ENCODE measurements at places on chromosomes 1 and 21. TPM values are rescaled to one million over a fixed set of nuclear protein-coding genes. Genes with fewer than 3 reads are reported as not detected.

The SELL gene
- polyA plus RNA-seq, result 4.7 TPM

The NBPF6 gene
- not detected for polyA plus RNA-seq

The HLCS gene
- polyA plus RNA-seq, result 21.4 TPM

The FAM78B gene
- polyA plus RNA-seq, result 1.1 TPM

The ZMYND12 gene
- 6.8 TPM for polyA plus RNA-seq

The SPSB1 gene
- polyA plus RNA-seq, result 10.1 TPM

The MX2 gene
- 0.93 TPM for polyA plus RNA-seq

The COL11A1 gene
- polyA plus RNA-seq, result 0.58 TPM

The PROK1 gene
- polyA plus RNA-seq, result 1.1 TPM

The IL24 gene
- not detected for polyA plus RNA-seq

The ELOVL1 gene
- polyA plus RNA-seq, result 158 TPM

The GPR137B gene
- 17.8 TPM for polyA plus RNA-seq

The TRIM58 gene
- polyA plus RNA-seq, result 0.19 TPM

The UFC1 gene
- polyA plus RNA-seq, result 142 TPM

The UMODL1 gene
- 3.3 TPM for polyA plus RNA-seq

- no peak for DNase-seq
Observed at GRCh38 chr21:26107429-26107828, 63.1 kb downstream of the APP start.

DNA sequence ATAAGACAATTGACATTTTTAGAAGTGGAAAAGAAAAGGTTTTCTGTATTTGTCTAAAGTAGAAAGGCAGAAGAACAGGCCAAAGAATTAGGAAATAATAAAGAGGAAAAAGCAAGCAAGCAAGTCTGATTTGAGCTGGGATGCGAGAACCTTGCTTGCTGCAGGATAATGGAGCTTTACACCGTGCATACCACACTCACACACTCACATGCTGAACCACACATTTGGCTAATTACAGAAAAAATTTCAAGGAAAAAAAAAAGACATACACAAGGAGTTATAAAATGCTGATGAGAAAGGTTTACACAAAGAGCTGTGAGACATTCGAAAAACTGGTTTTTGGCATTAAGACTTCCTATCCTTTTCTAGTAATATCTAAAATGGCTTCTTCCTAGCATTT lies 593.9 kb downstream of the KIF26B start:
- no peak for DNase-seq

DNA sequence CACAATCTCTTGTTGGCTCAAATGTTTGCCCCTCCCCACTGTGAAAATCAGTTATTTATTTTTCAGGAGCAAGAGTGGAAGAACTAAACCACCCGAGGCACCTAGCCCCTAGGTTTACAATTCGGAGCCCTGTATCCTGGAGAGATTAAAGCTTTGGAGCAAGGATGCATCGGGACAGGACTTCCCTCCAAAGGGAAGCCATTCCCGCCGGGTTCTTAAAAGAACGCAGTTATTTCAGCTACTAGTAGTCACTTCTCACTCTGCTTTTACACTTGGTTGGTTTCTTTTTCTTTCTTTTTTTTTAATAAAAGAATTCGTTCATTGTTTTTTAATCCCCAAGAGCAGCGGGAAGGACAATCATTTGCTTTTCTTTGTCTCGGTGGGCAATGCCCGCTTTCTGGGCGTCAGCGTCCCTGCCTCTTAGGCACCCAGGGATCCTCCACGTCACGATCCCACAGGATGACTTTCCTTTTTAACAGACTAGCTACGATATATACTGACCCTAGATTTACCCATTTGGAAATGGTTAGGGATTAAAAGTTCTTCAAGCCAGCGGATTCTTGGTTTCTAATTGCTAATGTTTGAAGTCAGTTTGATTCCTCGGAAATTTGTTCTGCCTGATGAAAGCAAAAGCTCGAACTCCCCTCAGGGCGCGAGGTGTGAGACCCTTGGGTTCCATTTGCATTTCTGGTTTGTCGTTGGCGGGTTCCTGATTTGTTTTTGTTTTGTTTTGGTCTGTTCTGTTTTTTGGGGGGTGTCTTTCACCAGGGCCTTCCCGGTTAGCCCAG lies 9.0 kb downstream of the TBX15 start:
- DNase-seq, result peak; percentile 49

DNA sequence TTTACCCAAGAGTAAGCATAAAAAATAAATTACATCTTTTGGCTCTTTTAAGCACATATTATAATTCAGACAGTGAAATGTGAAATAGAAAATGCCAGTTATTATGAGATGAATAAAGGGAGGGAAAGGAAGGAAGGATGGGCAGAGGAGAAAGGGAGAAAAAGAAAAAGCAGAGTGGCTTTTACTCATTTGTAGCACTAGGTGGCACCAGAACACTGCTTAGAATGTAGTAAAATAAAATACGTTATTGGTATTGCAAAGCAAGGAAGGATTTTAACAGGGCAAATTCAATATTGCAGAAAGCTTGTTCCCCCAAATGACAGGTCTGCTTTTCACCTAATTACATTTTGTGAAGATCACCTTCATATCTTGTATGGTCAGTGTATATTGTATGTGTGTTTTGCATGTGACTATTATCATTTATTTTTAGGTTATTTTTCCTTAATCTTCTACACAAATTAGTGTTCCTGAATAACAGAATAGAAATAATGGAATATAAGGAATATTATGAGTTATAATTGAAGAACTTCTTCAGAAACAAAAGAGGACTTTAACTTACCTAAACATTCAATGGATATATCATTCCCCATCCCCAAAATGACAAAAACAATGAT lies 9.1 kb upstream of the PCNX2 start:
- peak; percentile 64 for DNase-seq

DNA sequence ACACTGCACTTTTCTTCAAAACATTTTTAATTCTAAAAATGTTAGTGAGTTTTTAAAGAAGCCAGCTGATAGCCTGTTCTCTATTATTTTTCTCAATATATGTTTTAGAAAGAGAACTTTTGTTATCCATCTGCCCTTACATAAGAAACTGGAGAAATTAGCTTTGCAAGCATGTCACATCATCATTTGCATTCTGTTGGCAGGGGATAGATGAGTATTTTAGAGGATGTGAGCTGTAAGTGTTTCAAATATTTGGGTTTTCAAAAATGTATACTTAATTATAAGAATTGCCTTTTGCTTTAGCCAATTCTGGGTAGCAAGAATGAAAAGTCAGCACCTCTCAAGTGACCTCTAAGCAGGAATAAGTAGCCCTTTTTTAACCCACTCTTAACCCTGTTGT lies 7.4 kb downstream of the NFIA start:
- DNase-seq, result peak; percentile 79

DNA sequence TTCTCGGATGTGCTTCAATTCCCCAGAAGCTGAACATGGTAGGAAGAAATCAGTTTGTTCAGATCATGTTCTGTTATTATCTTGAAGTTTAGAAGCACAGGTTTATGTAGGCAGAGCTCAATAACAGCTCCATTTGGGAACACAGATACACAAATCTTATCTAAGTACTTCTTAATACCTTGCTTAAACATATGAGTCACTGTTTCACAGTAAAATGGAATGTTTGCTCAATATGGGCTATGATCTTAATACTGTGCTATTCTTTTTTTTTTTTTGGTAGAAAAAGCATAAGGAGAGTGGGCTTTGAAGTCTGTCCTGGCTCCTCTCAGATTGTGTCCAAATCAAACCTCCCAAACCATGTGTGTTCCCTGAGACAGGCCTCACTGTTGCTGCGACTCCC lies 13.4 kb downstream of the PROK1 start:
- no peak for DNase-seq

DNA sequence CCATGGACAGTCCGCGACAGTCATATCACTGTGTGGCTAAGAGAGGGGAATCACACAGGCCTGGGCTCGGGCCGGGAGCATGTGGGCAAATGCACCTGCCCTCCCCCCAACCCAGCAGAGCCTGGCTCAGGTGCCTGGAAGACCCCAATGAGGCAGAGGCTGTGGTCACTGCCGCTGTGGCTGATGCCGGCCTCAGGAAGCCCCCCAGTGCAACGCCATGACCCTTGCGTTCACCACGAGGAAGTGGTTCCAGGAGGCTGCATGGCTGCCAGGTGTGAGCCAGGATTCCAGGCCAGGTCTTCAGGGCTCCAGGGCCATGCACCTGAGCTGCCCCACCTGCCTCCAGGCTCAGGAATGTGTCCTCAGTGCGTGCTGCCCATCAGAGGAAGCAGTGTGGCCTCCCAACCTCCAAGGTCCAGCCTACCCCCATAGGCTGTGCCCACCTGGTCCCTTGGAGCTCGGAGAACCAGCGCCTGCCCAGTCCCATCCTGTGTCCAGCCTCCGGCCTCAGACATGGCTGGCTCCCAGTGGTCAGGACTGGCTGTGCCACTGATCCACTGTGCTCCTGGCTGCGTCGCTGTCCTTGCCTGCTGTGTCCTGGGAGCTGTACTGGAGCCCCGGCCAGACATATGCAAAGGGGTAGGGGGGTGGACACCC lies 8.0 kb downstream of the ARHGEF16 start:
- no peak for DNase-seq

DNA sequence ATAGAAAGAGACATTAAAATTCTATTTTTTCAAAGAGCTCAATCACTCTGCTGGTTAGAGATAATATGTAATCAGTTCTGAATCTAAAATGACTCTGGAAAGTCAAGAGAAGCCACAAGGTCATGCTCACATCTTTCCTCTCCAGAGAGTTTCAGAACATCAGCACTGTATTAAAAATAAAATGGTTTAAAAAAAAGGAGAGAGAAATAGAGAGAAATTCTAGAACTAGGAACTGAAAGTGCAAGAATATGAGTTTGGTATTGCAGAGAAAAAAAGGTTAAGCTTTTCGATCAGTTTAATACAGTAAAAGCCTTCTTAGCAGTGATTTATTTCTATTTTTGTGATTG lies 44.0 kb upstream of the DIPK1A start:
- no peak for DNase-seq

GRCh38 chr1:74481607-74482006 lies 30.8 kb downstream of the LRRC53 start:
- no peak for DNase-seq

DNA sequence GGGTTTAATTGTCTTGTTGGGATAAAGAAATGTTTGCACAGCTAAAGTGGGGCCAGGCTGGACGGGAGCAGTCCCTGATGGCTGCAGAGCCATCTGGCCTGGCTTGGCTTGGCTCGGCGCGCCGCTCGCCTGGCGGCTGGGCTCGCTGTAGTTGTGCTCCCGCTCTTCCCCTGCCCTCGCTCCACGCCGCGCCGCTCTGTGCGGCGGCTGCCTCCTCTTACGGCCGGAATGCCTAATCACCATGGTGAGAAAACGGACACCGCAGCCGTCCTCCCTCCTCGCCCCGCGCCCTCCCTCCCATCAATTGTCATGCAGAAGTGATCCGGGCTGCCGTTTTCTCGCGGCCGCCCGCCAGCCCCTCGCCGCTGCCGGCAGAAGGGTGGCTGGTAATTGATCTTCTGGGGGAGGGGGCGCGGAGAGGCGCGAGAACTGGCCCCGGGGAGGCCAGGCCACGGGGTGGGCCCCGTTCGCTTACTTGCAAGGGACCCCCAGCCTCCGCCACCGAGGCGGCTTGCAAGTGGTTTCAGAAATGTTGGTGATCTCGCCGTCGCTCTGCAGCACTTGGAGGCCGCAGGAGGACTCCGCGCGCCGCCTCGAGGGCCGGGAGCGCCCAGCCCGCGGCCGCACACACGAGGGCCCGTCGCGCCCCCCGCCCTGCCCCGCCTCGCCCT lies 12.4 kb downstream of the RNF220 start:
- peak; percentile 84 for DNase-seq

GRCh38 chr21:32955311-32956060 lies 70.2 kb upstream of the OLIG2 start:
- DNase-seq, result peak; percentile 84

DNA sequence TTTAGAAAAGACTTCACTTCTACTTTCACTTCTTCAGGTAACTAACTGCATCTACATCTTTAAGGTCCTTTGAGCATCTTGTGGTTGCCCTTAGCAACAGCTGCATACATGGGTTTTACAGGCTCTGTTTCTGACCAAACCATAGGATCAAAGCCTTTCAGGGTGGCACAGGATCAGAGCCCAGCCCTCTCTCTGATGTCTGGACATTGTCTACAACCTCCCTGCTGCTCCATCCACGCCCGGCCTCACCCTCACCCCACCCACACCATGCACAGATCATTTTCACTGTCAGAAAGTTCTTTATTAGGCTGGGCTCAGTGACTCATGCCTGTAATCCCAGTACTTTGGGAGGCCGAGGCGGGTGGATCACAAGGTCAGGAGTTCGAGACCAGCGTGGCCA lies 5.2 kb downstream of the NCF2 start:
- peak; percentile 76 for DNase-seq

DNA sequence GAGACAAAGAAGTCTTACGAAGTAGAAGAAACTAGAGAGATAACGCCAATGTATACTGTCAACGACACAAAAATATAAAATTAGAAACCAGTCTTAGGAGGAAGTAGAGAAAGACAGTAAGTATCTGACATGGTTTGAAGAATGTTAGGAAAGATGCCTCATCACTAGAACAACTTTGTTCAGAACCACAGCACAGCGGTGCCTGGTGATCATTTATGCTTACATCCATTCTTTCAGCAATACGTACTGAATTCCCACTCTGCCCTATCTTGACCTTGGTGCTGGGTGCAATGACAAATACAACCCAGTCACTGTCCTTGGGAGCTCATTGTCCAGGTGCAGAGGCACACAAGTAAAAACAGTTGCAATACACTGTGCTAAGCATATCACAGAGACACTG lies 104.4 kb downstream of the TM2D1 start:
- DNase-seq, result no peak

- DNase-seq, result no peak
Observed at GRCh38 chr1:53850082-53850673, 12.1 kb upstream of the NDC1 start.

DNA sequence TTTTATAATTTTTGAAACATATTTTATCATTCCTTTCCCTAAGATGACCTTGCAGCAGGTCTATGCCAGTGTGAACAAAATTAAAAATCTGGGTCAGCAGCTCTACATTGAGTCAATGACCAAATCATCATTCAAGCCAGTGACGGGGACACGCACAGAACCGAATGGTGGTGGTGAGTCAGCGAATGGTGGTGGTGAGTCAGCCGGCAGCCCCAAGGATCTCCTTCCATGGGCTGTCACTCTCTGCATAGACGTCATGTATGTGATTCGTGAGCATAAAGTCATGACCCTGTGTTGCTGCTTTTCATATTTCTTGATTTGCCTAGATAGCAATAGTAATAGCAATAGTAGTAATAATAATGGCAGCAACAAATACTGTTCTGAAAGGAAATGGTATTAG lies 26.3 kb downstream of the PER3 start:
- no peak for DNase-seq

DNA sequence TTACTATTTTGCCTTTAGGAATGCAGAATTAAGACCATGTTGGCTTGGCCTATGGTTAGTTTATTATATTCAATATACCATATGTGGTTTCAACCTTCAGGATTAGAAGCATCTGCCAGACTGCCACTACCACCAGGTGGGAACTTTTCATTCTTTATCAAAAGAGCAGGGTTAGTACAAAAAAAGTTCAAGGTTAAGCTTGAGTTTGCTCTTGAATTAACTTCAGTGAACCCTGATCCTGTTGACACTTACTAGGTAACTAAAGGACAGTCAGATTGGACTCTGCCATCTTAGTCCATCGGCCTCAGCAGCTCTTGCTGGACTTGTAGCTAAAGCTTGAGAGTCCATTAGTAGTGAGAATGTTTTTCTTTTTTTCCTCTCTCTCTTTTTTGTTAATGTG lies 22.1 kb downstream of the CLIC4 start:
- DNase-seq, result no peak
